Large intestine (tissue), 12 donors: ENCODE measurements at places on chromosomes 4 and X. TPM values are rescaled to one million over a fixed set of nuclear protein-coding genes. Genes with fewer than 3 reads are reported as not detected.

Gene TMPRSS11A
- 0.04 TPM for polyA plus RNA-seq

DNA sequence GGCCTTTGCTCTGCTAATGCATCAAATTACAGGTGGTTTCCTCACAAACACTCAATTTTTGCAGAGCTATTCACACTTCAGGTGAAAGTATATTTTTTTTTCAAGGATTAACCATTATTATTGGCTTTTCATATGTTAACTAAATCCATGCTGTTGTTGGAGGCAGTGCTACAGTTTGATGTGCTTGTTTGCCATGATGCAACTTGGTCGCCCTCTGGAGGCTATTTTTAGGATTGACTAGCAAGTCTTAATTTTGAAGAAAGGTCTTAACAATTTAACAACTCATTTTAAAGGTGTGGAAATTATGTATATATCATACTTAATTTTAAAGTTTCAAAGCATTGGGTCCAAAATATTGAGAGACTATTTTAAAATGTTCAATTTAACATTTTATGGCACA, 168.8 kb upstream of the FAM47A start:
- no peaks in the 10 kb centered on the region for H3K36me3 ChIP-seq
- DNase-seq, result peak; percentile 9
- no peaks in the 10 kb centered on the region for H3K4me1 ChIP-seq
- no peaks in the 10 kb centered on the region for H3K27me3 ChIP-seq
- H3K4me3 ChIP-seq, result no peak overlapping the region

Gene ETDB
- polyA plus RNA-seq, result not detected

GRCh38 chrX:129772796-129773431, 6.8 kb upstream of the SASH3 start:
- H3K36me3 ChIP-seq, result peaks cover 3% of the 10 kb centered on the region
- H3K4me3 ChIP-seq, result no peak overlapping the region
- peaks cover 54% of the 10 kb centered on the region for H3K4me1 ChIP-seq
- H3K27me3 ChIP-seq, result no peaks in the 10 kb centered on the region

Gene HNRNPH2
- 115 TPM for polyA plus RNA-seq

Gene ITIH6
- polyA plus RNA-seq, result 0.04 TPM

- no peaks in the 10 kb centered on the region for H3K4me1 ChIP-seq
- no peak overlapping the region for H3K27ac ChIP-seq
- no peaks in the 10 kb centered on the region for H3K27me3 ChIP-seq
- DNase-seq, result no peak
These were observed 29.5 kb downstream of the LRIT3 start for GRCh38 chr4:109877400-109877799.

GRCh38 chrX:129652565-129653169, 2.1 kb downstream of the APLN start:
- H3K27me3 ChIP-seq, result peaks cover 4% of the 10 kb centered on the region
- peaks cover 10% of the 10 kb centered on the region for H3K4me1 ChIP-seq
- no peak for DNase-seq
- H3K4me3 ChIP-seq, result no peak overlapping the region
